ENCODE measurements at places on chromosomes 13 and 19.

DNA sequence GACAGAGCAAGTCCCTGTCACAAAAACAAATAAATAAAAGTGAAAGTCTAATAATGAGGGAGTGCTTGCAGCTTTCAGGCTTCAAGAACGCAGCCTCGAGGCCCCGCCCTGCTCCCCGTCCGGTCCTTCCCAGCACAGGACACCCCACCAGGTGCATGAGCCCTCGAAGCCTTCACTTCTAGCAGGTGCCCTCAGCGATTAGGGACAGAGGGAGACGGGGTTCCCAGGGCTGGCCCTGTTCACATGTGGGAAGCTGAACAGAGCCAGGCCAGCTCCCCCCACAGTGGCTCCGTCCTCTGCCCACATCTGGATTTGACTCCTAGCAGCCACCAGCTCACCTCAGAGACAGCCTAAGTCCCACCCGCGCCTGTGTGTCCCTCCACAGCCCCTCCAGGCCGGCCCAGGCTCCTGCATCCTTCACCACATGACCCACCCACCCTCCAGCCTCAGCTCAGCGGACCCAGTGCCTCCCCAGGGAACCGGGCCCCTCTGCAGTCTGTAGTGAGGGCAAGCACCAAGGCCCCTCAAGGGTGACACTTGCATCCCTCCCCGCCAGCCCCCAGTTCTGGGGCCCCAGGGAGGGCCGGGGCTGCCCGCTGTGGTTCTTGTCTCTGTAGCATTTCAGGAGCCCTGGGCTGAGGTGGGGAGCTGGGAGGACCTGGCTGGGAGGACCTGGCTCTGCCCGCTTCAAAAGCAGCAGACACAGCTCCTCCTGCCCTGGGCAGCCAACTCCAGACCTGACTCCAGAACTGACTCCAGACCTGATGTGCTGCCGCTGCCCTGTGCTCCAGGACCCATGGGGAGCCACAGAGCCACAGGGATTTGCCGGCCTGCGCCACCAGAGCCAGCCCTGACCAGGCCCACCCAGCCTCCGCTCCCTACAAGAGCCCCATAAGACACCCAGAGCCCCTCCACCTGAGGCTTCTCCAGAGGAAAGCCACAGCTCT, 27.2 kb downstream of the GPX4 start:
- DNase-seq, result no peak

GRCh38 chr19:10575011-10575716, 6.4 kb upstream of the CDKN2D start:
- DNase-seq, result no peak

- no peak for DNase-seq
Measured at GRCh38 chr13:33280923-33281322, 4.6 kb downstream of the STARD13 start.

DNA sequence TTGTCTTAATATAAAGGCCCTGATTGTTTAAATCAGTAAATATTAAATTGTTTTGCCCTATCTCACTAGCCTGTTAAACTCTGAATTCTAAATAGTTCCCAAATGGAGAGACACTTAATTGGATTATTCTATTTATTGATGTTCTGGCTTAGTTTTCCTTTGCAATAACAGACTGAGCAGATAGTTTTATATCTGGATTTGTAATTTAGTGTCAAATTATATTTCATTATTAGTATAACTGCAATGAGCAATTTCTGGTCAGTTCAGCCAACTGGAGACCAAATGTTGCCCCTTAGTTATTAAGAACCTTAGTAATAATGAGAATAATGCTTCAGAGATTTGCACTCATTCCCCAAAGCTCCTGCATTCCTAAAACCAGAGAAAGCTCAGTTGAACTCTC, 10.1 kb downstream of the FAM124A start:
- no peak for DNase-seq

DNA sequence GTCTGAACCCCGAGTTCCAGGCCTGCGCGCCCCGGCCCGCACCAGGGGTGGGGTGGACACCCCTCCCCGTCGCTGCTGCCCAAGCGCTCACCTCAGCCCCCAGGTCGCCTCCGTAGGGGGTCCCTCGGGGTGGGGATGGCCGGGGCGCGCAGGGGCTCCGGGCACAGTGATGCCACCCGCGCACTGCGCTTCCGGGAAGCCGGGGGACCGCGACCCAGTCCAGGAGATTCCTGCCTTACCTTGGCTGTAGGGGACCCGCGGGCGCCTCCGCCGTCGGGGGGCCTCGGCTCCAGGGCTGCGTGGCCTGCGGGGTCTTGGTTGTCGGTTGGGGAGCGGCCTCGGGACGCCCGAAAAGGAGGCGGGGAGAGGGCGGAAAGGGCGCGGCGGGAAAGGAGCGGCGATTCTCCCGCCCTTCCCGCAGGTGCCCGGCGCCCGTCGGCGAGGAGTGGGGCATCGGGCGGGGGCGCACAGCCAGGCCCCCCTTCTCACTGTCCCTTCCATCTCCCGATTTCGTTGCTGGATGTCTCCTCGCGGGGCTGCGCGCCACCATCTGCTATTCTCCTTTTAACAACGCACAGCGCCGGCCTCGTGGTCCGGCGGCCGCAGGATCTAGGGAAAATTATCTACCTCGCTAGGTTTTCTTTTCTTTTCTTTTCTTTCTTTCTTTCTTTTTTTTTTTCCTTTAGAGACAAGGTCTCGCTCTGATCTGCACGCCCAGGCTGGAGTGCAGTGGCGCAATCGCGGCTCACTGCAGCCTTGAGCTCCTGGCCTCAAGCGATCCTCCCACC, at the start of gene KEAP1:
KEAP1 (minus strand) TSS at position 355 of the 788 bp plus-strand sequence. CDS start 3,323 bp downstream, outside the sequence.
- no peak for DNase-seq

DNA sequence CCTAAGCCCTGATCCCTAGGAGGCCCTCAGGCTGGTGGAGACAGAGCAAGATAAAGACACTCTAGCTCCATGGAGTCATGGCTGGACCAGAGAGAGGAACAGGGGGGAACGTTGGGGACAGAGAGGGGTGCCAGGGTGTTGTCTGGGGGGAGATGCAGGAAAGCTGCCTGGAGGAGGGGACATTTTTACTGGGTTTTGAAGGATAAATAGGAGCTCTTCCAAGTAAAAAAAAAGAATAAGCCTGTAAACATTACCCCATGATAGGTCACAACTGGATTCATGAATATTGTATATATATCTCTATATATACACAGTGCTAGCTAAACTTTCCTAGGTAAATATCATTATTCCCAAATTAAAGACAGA, 714 bp downstream of the HSH2D start:
- DNase-seq, result no peak

DNA sequence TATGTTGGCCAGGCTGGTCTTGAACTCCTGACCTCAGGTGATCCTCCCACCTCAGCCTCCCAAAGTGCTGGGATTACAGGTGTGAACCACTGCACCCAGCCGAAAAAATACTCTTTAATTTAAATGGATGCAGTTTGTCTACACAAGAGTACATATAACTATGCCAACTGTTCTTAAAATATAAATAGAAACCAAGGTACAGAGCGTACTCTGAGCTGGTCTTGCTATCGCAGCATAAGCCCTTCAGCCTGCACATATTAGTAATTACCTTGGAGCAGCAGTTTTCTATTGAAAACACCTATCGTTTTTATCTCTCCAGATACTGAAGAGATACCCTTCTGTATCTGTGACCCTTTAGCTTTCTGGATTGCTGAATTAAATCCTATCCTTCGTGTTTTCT, 3.4 kb downstream of the ZNF682 start:
- no peak for DNase-seq

DNA sequence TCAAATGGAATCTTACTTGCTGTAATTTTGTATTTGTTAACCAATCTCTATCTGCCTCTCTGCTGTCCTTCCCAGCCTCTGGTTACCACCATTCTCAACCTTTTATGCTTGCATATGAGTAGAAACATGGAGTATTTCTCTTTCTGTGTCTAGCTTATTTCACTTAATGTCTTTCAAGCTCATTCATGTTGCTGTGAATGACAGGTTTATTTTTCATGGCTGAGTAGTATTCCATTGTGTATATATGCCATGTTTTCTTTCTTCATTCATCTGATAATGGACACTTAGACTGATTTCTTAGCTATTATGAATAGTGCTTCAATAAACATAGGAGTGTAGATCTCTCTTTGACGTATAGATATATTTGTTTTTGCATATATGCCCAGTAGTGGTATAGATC, 13.4 kb downstream of the ZNF460 start:
- DNase-seq, result no peak

- DNase-seq, result no peak
Measured at GRCh38 chr13:39381456-39381855, 221.5 kb downstream of the LHFPL6 start.

DNA sequence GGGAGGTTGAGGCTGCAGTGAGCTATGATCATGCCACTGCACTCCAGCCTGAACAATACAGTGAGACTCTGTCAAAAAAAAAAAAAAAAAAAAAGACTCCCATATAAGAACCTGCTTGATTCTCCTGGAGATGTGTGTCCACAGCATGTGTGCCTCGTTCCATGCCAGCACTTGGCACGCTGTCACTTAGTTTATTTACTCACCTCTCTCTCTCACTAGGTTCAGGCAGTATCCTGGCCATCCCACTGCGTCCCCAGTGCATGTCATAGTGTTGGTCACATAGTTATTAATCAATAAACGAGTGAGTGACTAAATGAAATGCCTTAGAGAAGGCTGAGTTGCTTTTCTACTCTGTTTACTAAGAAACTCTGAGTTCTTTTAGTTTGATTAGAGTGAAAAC, 79.1 kb upstream of the GPR12 start:
- DNase-seq, result no peak

- no peak for DNase-seq
Measured at GRCh38 chr19:47183601-47184000, 47.4 kb downstream of the BBC3 start.

GRCh38 chr13:50401721-50402465, 386.6 kb downstream of the KCNRG start:
- no peak for DNase-seq

DNA sequence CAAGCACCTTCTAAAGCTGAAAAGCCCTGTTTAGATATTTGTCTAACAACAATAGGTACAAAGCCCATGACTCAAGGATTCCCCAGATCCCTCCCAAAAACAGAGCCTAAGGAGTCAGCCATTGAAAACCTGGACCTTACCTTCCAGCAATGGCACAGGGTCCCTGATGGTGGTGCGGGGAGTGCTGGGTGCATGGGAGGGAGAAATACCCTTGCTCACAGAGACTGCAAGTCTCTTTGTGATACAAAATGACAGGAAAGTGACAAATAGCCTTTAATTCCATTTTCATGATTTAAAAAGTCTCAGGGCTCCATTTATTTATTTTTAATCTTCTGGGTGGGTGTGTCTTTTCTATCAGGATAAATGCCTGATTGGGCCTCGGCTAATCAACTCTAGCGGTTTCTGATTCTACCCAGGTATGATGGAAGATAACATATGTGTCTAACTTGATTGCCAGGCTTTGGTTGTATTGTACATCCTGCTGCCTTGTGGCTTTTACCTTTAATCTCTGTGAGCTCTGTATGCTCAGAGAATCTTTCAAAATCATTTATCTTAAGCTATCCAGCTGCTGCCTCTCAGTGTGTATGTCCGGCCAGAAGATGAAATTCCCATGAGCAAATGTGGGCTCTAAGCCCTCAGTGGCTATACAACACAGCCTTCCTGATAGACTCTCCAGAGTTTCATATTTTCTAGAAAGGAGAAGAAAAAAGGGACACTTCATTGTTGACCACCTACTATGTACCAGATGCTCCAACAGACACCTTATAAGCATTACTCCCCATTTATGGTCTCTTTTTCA, 54.6 kb upstream of the FAM124A start:
- no peak for DNase-seq
